ENCODE measurements at places on chromosomes 13 and 19.

DNA sequence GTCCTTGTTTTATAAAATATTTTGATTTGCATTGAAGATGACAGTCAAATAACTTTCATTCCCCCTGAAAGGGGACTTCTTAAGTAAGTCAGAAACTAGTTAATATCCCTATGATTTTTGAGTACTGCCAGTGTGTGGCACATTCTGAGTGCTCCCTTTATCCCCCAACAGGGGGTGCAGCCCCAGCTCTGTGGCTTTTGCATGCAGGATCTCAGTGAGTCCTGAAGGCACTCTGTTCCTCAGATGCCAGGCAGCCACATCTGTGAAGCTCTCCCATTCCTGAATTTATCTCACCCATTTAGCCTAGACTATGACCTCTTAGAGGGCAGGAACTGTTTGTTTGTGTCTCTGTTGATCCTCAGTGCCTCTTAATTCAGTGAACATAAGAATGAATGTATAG lies 123.1 kb downstream of the CDK8 start:
- DNase-seq: peak; percentile 20

DNA sequence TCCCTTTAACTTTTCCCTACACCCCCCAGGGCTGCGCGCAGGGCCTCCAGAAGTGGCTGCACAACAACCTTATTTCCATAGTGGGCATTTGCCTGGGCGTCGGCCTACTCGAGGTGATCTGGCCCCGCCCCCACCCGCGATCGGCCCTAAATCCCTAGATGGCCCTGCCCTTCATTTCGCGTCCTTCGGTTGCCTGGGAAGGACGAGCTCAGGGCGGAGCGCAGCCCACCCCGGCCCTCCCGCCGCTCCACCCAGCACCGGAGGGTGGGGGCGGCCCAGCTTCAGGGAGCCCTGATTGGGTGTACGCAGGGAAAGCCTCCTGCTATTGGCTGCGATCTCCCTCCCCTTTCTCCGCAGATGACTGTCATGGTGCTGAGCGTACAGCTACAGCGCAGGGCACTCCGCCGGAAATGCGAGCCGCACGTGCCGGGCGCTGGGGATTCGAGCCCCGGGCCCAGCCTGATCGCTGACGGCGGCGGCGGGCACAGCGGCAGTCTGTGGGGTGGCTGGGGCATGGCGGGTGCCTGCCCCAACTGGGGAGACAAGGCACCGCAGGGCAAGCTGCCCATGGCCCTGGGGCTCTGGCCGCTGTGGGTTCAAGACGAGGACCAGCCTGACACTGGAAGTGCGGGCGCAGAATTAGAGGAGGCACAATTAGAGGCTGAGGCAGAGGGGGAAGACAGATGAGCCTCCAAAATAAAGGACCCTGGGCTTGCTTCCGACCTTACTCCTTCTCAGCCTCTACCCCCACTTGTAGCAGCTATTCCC lies 4.3 kb downstream of the CD37 start:
- DNase-seq: peak; percentile 85

GRCh38 chr13:45301263-45301662 lies 39.7 kb downstream of the TPT1 start:
- no peak for DNase-seq

- DNase-seq: no peak
Measured at GRCh38 chr13:33258808-33259193, 26.8 kb downstream of the STARD13 start.

DNA sequence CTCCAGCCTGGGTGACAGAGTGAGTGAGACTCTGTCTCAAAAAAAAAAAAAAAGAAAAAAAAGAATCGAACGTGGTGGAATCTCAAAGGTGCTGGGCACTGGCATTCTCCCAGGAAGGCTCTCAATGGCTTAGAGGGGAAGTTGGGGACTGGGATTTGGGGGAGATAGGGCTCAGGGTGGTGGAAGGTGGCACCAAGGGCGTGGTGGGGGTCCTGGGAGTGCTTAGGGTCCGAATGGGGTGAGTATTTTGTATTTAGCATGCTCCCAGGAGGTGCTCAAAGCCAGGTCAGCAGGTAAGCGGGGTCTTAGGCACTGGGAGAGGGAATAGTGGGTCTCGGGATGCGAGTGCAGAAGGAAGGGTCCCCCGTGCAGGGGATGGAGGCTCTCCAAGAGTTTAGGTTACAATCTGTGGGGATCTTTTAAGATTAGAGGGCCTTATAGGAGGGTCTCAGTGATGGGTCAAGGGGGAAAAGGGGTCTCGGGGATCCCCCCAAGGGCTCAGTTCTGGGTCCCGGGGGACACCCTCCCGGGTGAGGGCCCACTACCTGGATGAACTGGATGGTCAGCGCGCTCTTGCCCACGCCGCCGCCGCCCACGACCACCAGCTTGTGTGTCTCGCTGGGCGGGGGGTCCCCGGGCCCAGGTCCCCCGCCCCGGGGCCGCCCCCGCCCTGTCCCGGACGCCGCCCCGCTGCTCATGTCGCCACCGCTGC lies 386 bp downstream of the RRAS start:
- DNase-seq: no peak

DNA sequence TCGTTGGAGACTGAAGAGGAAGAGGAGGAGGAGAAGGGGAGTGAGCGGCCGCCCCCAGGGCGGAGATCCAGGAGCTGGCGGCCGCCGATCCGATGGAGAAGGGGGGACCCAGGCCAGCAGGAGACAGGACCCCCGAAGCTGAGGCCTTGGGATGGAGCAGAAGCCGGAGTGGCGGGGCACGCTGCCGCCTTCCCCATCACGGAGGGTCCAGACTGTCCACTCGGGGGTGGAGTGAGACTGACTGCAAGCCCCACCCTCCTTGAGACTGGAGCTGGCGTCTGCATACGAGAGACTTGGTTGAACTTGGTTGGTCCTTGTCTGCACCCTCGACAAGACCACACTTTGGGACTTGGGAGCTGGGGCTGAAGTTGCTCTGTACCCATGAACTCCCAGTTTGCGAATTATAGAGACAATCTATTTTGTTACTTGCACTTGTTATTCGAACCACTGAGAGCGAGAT lies 1.8 kb downstream of the GADD45B start:
- DNase-seq: no peak

DNA sequence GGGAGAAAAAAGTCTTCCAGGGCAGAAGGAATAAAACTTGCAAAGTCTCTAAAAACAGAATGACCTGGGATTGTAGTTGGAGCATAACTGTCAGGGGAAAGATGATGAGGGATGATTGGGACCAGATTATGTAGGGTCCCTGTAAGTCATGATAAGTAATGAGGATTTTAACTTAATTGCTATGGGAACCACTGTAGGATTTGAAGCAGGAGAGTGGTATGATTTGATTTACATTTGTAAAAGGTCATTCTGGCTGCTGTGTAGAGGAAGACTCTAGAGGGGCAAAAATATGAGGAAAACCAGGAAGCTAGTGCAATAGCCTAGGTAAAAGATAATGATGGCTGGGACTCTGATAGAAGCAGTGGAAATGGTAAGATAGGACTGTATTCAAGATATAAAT lies 900.2 kb downstream of the DIAPH3 start:
- no peak for DNase-seq

- DNase-seq: no peak
Measured at GRCh38 chr13:25977671-25978070, 74.1 kb downstream of the SHISA2 start.

GRCh38 chr13:33561627-33562026 lies 256.3 kb upstream of the RFC3 start:
- no peak for DNase-seq

DNA sequence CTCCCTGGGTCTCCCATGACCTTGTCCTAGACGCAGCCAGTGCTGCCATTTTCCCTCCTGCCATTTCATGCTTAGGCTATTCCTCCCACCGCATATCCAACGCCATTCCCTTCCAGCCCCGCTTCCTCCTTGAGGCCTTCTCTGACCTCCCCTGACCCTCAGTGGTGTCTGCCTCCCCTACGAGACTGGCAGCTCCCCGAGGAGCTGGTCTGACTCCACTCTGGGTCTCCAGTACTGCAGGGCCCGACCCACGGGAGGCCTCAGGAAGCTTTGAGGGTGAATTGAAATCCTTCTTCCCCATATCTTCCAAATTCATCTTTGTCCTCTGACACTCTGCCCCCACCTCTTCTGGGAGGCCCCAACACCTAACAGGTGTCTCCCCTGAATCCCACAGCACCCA lies 708 bp downstream of the KLK15 start:
- no peak for DNase-seq

DNA sequence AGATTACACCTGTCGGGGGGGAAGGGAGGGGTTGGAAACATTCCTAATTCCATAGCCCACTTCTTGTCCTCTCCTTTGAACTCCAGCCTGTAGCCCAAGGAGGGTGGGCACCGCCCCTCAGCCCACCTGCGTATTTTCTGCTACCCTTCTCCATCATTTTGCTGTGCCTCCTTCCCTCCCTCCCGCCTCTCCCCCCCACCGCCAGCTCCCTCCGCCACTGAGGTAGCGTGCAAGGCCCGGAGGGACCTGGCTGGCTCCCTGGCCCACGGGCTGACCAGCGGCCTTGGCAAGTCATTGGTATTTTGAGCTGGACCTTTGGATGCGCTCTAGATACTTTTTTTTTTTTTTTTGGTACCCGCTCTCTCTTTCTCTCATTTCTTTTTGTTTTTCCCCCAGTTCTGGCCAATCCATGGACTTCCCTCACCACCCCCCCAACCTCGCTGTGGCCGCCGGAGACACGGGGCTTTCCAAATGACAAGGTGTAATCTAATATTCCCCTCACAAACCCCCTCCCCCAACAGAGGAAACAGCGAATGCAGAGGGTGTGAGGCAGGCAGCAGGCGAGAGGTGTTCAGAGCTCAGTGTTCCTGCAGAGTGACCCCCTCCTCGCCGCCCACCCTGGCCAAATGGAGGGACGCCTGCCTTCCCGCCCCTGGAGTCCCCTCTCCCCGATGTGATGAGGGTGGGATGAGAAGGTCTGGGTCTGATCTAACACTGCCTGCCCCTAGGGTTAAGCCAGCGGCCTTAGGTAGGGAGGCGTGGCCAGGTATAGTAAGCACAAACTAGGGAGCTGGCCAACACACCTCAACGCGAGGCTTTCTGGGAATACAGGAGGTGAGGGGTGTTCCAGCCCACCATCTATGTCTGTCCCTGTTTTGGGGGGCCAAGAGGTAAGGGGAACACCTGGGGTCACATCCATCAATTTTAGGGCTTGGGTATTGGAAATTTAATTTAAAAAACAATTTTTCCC lies 89.2 kb downstream of the PTPRS start:
- DNase-seq: peak; percentile 46

All from nephron progenitor cell (in vitro differentiated cells).